Inflammatory macrophage treated with lipopolysaccharide for 1 hour (primary cell): ENCODE measurements at places on chromosomes 12 and 14.

DNA sequence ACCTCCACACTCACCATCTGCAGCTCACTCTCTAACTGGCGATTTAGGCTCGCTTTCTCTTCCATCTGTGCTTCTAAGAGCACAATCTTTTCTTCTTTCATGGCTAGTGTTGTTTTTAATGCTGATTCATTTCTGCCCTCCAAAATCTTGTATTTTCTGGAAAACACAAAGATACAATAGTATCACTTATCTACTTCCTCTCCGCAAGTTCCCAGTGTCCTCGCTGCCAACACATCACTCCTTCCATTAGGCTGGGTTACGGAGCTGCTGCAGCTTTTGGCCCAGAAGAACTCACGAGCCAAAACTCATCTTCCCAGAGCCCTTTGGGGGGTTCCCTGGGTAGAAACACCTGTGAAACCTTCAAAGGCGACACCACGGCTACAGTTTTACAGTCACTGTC, 63.8 kb upstream of the GPR68 start:
- DNase-seq = no peak

DNA sequence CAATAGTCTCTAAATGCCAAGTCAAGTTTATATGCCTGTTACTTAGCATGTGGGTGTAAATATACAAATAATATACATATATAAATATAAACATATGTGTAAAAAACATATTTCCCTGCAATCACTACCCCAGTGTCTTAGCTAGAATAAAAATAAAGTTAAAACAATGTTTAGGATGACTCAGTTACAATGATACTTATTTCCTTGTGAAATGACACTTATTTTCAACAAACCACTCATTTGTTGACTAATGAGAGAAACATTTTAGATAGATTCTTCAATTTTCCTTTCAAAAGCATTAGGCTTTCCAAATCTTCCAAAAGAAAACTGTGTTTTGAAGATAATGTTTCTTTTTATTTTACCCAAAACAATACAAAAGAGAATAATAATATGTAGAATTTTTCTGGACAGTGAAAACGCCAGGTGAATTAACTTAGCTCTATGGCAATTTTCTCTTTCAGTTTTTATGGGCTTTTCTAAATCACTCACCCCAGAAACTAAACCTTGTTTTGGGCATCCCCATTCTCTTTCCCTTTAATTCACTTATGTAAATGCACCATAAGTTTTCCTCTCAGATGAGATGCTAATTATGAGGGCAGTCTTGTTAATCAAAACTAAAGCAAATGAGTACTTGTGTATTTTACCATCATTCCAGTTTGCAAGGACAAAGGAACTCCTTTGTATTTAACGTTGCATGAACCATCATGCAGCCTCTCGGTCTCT, 465.9 kb downstream of the BCAT1 start:
- no peak for DNase-seq

DNA sequence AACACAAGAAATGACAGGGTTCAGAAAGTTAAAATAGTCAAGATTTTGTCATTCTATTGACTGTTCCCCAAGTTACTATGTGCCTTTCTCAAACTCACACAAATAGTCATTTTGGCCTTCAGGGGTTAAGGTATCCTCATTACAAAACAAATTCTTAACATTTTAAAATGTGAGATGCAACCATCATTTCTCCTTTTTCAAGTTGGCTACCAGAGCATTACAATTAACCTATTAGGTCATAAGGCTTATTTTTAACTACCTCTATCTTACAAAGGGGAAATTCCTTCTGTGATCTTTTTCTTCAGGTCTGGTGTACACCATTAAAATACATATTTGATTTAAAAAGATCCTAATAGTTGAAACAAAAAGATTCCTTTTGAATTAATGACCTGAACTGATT, 61.2 kb downstream of the SLC38A1 start:
- no peak for DNase-seq

DNA sequence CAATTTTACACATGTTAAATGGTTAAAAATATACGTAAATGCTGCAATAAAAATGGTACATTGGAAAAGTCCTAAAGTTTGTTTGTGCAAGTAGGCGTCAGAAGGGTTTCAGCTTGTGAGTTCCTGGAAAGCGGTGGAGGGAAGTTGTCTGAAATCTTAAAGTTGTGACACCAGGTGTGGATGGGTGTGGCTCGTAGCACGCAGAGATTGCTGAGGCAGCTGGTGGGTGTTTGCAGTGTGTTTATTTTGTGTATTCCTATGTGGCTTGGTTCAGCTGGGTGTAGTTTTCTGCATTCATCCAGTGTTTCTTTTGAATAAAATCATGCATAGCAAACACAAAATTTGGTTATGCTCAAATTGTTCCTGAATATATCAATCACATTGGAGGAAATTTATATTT, 136.8 kb upstream of the TBX3 start:
- DNase-seq = peak; percentile 47

DNA sequence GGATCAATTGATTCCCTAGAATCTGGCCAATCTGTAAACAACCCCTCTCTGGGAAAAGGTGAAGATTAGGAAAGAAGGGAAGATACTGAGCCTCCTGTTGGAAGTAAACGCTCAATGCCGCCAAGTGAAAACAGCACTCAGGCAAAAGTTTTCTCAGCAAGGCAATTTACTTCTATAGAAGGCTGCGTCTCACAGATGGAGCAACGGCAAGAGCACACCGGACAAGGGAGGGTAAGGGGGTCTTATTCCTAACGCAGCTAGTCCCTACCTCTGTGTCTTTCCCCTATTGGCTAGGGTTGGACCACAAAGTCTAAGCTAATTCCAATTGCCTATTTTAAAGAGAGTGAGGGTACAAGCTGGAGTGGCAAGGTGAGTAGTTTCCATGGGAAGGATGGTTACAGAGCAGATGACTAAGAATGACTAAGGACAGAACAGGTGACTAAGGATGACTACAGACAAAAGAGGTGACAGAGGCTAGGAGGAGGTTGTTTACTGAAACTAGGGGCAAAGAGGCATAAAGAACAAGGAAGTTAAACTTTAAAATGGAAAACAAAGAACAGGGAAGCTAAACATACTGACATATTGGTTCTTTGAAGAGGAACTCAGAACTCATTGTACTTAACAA, 5.6 kb upstream of the TTC9 start:
- DNase-seq = no peak

GRCh38 chr12:77724367-77724957, 106.2 kb upstream of the NAV3 start:
- no peak for DNase-seq

DNA sequence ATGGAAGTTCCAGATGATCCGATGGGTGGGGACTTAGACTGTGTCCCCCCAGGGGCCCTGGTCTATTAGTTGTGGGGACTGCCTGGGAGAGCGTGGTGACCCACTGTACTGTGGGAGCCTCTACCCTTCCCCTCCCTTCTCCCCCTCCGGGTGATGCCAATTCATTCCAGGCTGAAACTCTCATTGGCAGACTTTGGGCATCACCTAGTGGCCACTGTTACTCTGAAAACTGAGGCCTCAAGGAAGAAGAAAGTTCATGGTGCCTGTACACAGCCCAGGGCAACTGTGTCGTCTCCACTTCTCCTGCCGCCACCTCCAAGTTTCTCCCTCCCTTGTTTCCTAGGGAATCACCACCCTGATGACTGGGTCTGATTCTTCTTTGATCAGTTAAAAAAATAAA, 173.6 kb upstream of the ALG10B start:
- no peak for DNase-seq

DNA sequence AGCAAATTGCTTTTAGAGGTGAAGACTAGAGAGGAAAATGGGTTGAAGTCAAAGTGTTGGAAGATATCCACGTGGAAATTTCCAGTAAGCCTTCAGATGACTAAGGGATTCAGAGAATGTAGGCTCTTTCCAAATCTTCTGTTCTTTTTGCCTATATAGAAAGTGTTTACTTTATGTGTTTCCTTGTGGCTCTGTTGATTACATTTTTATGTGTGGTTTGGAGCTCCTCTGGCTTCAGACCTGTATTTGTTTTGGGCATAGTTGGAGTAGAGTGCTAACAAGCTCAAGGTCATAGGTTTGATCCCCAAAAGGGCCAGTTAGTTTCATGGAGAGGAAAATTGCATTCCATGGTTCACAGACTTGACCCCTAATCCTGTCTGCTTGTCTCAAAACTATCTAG, 91.9 kb downstream of the IGF1 start:
- DNase-seq = no peak

DNA sequence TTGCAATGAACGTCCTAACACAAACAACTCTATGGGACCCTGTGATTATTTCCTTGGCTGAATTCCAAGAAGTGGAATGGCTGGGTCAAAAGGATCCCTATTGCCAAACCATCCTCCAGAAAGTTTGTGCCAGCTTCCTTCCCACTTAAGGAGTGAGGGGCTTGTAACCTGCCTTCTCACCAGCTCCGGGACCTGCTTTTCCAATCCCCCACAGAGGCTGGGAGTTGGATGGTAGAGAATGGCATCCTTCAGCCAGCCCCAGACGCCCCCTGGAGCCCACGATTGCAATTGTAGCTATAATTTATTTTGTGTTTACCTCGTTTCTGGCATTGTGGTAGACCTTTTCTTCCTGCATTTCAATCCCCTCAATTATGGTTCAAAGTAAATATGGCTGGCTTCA, 9.7 kb upstream of the ZDHHC22 start:
- no peak for DNase-seq

DNA sequence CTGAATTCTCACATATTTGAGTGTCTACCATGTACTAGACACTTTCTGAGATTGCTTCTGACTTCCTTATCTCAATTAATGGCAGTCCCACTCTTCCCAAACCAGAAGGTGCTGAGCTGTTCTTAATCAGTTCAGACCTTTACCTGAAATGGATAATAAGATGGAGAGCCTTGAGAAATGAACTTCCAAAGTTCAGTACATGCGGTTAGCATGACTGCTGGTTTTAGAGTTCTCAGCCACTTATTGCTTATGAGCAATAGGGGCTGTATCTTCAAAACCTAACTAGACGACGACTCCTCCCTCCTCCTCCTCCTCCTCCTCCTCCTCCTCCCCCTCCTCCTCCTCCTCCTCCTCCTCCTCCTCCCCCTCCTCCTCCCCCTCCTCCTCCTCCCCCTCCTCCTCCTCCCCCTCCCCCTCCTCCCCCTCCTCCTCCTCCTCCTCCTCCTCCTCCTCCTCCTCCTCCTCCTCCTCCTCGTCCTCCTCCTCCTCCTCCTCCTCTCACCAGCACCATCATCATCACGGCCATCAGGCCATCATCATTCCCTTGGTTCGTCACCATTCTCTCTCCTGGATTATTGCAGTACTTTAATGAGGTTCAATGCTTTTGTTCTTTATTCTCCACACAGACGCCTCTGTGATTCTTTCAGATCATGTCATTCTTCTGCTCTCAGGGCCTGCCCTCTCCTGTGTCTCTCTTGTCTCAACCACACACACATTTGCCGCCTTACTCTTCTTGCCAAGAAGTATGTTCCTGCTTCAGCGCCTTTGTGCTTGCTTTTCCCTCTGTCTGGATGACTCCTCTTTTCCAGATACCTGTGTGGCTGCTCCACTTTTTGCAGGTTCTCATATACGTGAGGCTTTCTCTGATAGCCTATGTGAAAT, 2.7 kb downstream of the PCNX1 start:
- DNase-seq = no peak

- no peak for DNase-seq
These were observed 58.3 kb upstream of the ARID2 start for GRCh38 chr12:45671254-45671653.

- DNase-seq = no peak
These were observed 60.6 kb downstream of the LGMN start for GRCh38 chr14:92687681-92688433.

DNA sequence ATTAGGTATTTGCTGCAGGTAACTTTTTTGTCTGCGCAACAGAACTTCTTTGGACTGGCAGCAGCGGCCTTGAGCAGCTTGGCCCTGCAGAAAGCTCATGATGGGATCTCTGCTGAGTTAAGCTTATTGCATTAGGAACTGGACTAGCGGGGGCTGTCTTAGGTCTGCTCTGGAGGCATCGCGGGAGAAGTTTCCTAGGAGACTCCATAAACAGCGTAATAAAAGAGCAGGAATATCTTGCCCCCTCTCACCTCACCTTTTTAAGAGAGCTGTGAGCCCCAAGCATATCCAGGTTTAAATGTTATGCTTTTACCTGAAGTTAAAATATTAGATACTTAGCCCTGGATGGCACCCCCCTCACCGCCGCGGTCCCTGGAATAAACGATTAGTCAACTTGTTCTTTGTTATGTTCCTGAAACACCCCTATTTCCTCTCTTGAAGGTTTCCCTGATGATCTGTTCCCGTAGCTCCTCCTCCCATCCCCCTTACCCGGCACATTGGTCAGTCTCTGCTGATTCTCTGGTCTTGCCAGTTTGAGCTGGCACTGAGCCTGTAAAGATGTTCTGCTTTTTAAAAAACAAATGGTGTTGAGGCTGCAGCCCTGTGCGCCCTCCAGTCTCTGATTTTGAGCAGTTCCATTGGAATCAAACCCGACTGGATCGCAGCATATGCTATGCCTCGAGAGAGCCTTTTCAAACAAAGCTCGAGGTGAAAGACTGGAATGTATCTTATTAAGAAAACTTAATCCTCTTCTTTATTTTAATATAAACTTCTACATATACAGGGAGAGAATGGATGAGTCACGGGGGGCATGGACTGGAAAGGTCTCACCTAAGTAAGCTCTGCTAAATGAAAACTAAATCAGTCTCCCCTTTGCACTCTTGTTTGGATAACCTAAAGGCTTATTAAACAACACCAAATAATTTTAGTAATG, 1.9 kb downstream of the MLXIP start:
- peak; percentile 78 for DNase-seq

- no peak for DNase-seq
These were observed 60.3 kb upstream of the NTF3 start for GRCh38 chr12:5371631-5372030.

DNA sequence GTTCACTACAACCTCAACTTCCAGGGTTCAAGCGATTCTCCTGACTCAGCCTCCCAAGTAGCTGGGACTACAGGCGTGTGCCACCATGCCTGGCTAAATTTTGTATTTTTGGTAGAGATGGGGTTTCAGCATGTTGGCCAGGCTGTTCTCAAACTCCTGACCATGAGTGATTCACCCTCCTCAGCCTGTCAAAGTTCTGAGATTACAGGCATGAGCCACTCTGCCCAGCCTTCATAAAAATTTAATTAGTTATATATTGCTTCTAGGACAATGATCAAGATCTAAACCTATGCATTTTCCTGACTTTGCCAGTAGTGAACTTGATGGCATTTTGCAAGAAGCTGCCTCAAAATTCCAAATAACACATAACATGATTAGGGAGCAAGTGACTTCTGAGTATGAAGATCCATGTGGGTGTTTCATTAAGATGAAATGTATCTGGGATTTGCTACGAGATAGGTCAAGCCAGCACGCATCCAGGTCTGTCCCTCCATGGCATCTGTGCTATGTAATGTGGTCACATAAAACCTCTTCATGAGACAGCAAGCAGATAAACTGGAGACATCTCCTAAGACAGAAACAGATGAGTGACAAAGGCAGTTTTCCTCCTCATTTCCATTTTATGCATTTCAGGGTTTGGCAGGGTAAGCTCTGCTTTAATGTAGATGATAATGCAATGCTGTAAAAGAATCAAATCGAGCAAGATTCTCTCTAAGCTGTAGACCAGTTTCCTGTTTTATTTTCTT, 319.4 kb upstream of the ATP2B1 start:
- DNase-seq = no peak
